Esophagus muscularis mucosa (tissue), 4 donors: ENCODE measurements at places on chromosomes 2 and 18. TPM values are rescaled to one million over a fixed set of nuclear protein-coding genes. Genes with fewer than 3 reads are reported as not detected.

Gene ALK
- 1.6 TPM for total RNA-seq

Gene ALS2
- total RNA-seq: 14.7 TPM

Gene L3MBTL4
- 2.9 TPM for total RNA-seq

DNA sequence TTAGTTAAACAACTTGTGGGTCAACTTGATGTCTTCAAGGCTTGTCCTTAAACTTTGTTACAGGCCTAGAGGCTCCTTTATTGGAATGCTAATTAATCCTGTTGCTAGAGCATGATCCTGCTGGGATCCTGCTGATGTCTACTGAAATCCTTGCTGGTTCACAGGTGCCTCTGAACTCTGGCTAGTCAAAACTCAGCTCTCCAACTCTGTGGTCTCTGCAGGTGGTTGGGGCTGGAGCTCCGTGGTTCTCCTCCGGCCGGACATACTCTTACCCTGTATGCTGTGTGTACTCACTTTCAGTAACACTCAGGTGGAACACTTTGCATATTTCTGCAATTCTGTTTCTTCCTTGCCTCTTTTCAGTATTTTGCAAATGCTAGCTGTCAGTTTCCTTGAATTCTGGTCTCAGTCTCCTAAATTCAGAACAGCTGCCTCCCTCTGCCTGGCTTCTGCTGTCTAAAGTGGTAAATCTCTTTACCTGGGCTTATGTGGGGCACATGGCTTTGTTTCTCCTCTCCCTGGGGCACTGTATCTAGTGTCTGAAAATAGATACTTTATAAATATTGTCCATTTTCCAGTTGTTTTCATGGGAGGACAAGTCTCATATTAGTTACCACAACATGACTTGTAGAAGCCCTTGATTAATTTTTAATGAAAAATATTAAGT lies 113.0 kb downstream of the ATP9B start:
- no peak for DNase-seq

Gene SLC19A3
- 1.5 TPM for total RNA-seq

GRCh38 chr18:27661320-27662018 lies 476.4 kb upstream of the CHST9 start:
- DNase-seq: no peak

Gene SMIM21
- not detected for total RNA-seq

Gene DAPL1
- not detected for total RNA-seq

DNA sequence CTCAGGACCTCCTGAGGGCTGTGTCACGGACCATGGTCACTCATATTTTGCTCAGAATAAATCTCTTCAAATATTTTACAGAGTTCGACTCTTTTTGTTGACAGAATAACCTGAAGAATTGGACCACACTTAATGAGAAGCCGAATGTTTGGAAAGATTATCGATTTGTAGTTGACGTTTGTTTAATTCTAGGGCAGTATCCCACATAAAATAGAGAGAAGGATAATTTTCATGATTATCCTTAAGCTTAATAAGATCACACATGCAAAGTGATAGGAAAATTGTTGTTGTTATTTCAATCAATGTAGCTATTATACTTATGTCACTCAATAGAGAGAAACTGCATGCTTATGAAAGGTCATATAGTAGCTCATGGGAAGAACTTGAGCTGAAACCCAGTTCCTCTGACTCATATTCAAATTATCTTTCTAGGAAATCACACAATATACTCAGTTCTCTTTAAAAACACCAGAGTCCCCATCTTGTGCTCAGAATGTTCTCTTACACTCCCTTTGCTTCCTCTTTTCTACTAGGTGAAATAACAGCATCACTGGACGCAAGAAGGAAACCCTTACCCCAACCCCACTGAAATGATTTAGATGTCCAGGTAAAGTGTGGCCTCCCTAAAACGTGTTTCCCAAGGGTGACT lies 982.1 kb downstream of the TSN start:
- DNase-seq: no peak
